ENCODE measurements at places on chromosomes 11 and 22.

- DNase-seq: no peak
Observed at GRCh38 chr11:130932086-130932712, 15.9 kb upstream of the SNX19 start.

DNA sequence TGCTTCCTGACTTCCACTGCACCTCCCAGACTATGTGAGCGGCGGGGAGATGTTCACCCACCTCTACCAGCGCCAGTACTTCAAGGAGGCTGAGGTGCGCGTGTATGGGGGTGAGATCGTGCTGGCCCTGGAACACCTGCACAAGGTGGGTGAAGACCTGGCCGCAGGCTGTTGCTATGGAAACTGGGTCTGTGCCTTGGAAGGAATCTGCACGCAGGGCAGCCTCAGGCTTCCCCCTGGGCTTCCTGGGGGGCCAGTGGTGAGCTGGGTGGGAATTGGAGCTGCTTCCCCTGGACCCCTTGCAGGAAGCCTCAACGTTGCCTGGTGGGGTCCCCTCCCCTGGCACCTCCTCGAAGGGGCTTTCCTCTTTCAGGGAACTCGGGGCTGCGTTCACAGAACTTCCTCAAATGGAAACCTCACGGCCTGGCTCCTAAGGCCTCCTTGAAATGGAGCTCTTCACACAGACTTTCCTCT lies 1.5 kb downstream of the RPS6KA4 start:
- no peak for DNase-seq

DNA sequence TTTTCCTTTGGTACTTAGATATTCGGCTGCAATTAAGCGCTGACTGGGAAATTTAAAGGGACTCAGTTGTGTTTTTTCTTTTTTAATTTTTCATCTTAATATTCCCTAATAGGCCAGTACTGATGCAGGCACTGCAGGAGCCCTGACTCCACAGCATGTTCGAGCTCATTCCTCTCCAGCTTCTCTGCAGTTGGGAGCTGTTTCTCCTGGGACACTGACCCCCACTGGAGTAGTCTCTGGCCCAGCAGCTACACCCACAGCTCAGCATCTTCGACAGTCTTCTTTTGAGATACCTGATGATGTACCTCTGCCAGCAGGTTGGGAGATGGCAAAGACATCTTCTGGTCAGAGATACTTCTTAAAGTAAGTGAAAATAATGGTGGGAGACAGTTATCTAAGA lies 3.8 kb downstream of the YAP1 start:
- DNase-seq: no peak

GRCh38 chr11:5300251-5300650 lies 1.5 kb downstream of the OR51B4 start:
- DNase-seq: no peak

- DNase-seq: no peak
Observed at GRCh38 chr11:104841185-104841584, 57.1 kb downstream of the CASP12 start.

DNA sequence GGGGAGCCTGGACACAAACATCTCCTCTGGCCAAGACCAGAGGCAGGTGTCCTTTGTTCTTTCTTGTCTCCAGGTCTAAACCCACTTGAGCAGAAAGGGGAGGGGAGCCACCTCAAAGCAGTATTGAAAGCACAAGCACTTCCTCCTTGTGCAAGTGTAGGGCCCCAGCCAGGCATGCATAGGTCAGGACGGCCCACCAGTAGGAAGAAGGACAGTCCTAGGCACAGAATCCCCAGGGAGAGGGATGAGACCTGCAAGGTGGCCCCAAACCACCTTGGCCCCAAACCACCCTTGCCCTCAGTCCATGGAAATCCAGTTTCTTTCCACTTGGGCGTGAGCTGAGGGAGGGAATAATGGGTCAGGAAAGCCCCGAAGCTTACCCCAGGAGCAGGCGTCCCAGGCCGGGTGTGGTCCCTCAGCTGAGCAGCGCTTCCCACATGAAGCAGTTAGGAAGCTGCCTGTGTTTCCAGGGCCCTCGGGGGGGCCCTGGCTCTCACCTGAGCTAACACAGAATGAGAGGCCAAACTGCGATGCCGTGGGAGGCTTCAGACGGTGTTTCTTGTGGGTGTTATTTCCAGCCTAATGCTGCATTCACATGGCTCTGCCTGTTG lies 20.4 kb upstream of the IGSF9B start:
- DNase-seq: no peak

GRCh38 chr11:1204381-1205101 lies 18.3 kb upstream of the MUC5B start:
- no peak for DNase-seq

DNA sequence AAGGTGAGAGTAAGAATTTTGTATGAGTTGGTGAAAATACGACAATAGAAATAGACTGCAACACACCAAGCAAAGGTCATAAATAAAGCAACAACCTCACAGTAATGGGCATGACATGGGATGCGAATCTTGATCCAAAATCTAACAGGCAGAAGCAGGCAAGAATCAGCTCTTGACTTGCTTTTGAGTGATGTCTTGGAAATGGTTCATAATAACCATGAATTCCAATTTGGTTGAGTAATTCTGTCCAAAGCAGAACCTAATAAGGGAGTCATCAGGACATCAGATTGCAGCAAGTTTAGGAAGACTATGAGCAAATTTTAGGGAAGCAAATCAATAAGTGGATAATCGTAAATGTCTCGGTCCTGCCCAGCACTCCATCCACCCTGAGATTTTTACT lies 224.0 kb upstream of the ISX start:
- no peak for DNase-seq

DNA sequence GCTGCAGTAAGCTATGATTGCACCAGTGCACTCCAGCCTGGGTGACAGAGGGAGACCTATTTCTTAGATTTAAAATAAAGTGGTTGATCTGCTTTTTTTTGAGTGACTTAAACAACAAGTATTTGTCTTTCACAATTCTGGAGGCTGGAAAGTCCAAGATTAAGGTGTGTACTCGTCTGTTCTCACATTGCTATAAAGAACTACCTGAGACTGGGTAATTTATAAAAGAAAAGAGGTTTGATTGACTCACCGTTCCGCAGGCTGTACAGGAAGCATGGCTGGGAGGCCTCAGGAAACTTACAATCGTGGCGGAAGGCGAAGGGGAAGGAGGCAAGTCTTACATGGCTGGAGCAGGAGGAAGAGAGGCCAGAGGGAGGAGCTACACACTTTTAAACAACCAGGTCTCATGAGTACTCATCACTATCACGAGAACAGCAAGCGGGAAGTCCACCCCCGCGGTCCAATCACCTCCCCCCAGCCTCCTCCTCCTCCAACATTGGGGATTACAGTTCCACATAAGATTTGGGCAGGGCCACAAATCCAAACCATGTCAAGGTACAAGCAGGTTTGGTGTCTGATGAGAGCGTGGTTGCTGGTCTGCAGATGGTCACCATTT lies 19.7 kb upstream of the OSBPL5 start:
- no peak for DNase-seq

DNA sequence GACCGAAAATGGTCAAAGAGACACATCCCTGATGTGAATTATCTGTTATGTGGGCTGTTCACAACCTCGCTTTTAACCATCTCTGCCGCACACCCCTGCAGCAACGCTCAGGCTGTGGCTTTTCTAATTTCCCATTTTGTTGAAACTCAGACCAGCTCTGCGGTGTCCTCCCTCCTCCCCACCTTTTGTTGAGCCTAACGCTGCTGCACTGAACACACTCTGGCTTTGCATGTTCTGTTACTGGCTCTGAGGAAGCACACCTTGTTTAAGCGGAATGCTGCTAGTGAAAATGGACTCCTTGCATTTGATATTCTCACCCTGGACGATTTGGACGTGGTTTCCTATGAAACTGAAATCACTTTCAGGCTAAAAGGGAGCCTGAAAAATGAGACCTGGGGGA lies 198.5 kb upstream of the MTNR1B start:
- no peak for DNase-seq

- no peak for DNase-seq
Observed at GRCh38 chr11:84188521-84188920, 902.4 kb upstream of the CCDC90B start.

GRCh38 chr11:133982876-133983275 lies 26.1 kb upstream of the IGSF9B start:
- no peak for DNase-seq

- DNase-seq: no peak
Observed at GRCh38 chr22:36358533-36359469, 29.0 kb downstream of the MYH9 start.

- no peak for DNase-seq
Observed at GRCh38 chr11:8229299-8230177, 34.1 kb downstream of the LMO1 start.

GRCh38 chr11:130874955-130875531 lies 41.2 kb downstream of the SNX19 start:
- DNase-seq: no peak

DNA sequence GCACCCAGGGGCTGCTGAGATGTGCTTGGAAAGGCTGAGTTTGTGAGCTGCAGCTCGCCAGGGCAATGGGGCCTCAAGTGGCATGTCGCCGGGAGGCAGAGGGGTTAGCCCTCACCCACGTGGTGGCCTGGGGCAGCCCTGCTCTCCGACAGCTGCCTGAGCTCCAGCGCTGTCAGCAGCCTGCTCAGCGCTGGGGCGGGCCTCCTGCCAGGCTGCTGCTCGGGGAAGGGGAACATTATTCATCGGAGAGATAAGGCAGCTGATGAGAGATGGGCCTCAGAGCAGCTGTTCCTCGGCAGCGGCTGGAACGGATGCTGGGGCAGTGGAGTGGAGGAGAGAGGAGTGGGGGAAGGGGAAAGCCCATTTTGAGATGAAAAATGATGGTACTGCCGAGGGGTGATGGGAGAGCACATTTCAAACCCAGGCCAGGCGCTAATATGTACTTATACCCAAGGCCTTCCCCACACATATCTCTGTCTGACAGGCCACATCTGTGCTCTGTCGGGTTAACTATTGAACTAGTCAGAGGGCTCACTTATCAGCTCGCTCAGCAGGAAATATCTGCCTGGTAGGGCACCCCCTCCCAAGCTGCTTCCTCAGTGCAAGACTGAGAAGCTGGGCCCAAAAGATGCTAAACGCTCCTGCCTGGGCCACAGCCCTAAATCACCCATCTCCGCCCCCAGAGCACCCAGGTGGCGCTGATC lies 79.5 kb downstream of the TIMP3 start:
- no peak for DNase-seq

GRCh38 chr11:123158033-123159003 lies 36.7 kb downstream of the CLMP start:
- DNase-seq: no peak

GRCh38 chr11:9719566-9720289 lies 55.9 kb downstream of the SWAP70 start:
- no peak for DNase-seq

GRCh38 chr11:1659506-1659905 lies 29.9 kb downstream of the KRTAP5-5 start:
- DNase-seq: no peak

DNA sequence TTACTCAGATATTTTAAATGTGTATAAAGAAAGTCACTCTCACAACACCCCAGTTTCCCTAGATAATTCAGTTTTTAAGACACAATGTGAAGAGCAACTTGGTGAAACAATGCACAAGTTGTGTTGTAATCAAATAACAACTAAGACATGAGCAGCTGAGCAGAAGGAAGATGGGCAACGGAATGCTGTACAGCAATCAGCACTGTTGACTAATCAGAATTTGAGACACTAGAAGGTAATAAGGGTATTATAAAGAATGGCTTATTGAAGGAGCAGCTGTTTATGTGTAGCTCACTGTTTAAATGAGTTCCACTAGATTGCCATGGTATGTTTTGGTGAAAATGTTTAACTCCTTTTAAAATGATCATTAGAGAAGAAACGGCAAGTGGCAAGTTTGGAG lies 60.1 kb downstream of the SOX6 start:
- DNase-seq: no peak

DNA sequence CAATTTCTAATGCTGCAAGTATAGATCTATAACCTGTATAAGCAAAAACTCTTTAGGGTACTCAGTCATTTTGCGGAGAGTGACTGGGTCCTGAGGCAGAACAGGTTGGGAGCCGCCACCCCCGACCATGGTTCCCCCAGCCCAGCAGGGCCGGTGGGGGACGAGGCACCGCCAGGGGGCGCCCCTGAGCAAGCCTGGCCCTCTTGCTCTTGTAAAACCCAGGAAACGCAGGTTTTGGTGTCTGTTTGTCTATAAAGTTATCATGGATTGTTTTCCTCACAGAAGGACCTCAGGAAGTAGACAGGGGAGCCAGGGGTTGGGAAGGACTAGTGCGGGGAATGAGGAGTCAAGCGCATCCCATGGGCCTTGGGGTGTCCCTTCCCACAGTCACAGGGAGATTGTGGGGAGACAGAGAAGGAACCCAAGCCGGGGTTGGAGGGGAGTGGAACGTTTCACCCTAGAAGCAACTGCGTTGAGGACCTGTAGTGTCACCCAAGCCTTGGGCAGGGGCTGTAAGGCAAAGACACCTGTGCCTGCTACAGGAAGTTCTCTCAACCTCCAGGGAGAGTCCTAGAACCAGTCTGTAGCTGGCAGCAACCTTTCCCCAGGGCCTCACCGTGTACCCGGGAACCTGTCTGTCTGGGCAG lies 26.4 kb downstream of the KCTD17 start:
- DNase-seq: peak; percentile 87

DNA sequence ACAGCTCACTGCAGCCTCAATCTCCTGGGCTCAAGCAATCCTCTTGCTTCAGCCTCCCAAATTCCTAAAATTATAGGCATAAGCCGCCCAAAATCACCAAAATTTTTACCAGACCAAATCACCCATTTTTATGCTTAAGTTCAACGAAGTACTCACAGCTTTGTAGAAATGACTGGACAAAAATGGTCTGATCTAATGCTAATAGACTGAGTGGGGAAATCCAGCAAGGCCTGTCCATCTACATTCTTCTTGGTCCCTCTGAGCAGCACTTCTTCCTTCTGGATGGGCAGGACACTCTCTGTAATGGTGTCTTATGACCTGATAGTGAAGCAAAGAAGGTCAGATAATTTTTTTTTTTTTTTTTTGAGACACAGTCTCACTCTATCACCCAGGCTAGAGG lies 18.7 kb upstream of the OR6X1 start:
- no peak for DNase-seq

DNA sequence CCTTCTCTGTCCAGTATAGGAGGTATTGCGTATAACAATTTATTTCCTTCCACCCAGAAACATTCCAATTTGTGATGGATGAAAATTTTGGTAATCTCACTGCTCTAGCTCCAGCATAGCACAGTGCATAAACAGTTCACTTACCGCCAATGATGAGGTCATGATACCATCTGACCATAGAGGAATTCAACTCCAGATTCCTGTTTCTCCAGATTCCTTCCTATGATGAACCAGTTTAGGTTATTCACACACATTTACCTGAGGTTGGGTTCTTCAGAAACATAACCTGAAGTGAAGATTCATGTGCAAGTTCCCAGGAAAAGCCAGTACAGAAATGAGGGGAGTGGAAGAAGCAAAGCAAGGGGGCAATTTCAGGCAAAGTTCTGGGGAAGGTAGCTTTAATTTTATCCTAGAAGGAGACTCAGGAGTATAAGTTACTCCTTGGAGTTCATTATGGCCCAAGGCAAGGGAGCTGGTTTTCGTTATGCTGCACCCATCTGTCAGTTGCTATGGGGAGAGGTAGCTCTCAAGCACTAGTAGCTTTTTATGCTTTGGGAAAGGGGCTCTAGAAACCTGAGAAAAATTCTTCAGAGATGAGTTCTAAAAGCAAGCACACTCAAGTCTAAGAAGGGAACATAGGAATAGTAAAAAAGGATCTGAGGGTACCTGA lies 121.6 kb downstream of the CASP12 start:
- DNase-seq: no peak

GRCh38 chr11:64035576-64035975 lies at the start of gene FLRT1:
Gene FLRT1 (plus strand): TSS chr11:64035931. CDS start chr11:64116268, 80,337 bp downstream.
- no peak for DNase-seq
